ENCODE measurements at places on chromosomes 13 and 19.

DNA sequence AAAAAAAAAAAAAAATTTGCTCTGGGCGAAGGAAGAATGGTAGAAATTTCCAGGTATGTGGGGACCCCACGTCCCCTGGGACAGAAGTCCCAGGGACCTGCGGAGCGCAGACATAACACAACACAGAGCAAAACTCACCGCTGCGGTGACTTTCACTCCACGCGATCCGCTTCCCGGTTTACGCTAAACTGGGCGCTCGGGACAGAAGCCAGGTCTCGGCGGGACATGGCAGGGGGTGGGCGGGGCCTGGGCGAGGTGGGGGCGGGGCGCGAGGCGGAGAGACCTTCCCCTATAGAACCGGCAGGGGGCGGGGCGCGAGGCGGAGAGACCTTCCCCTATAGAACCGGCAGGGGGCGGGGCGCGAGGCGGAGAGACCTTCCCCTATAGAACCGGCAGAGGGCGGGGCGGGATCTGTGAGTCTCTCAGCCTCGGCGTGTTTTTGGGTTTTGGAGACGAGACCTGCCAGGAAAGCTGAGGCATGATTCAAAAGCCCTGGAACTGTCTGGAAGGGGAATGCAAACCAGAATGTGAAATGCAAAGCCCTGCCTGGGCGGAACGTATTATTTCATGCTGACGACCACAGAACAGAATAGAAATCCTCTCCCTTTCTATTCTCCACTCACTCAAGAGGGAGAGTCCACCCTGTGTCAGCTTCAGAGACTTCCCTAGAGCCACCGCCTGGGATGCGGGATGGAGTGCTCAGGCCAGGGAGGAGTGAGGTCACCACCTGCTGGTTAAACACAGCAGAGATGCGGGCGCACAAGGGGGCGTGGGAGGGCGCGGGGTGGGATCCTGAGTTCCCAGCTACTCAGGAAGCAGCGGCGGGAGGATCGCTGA, 20.2 kb upstream of the ERVV-1 start:
- no peak for DNase-seq

GRCh38 chr19:41597600-41598041, 21.7 kb downstream of the CEACAM21 start:
- DNase-seq, result peak; percentile 84

DNA sequence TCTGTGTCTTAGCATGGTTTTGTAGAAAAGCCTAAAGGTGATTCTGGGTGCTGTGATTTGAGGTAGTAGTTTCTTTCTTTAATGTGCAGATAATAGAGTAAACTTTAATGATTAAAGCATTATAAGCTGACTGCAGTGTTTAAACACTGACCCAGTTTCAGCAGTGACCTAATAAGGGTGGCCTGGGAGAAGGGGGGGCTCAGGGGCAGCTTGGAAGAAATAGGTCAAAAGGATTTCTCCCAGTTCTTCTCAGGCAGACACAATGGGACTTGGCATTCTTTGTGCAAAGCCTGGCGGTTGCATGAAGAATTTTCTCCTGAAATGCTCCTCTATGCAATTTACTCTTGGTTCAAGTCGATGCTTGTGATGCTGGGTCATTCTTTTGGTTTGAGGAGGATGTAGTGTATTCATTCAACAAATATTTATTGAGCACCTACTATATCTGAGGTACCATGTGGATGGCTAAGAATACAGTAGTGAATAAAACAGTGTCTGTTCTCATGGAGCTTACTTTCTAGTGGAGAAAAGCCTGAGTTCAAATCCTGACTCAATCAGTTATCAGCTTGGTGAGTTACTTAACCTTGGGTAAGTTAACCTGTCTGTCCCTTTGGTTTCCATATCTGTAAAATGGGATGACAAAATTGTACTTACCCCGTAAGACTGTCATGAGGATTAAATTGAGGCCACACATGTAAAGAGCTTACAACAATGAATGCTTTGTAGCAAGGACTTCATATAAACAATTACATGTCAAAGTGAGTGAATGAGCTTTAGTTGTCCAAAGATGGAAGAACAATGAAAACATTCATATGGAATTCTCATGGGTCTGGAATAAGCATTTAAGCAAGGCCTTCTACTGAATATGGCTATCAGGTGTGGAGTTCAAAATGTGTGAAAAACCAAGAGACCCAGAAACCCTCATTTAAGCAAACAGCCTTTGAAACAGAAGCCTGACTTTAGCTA, 210.2 kb downstream of the KCNRG start:
- DNase-seq, result no peak

DNA sequence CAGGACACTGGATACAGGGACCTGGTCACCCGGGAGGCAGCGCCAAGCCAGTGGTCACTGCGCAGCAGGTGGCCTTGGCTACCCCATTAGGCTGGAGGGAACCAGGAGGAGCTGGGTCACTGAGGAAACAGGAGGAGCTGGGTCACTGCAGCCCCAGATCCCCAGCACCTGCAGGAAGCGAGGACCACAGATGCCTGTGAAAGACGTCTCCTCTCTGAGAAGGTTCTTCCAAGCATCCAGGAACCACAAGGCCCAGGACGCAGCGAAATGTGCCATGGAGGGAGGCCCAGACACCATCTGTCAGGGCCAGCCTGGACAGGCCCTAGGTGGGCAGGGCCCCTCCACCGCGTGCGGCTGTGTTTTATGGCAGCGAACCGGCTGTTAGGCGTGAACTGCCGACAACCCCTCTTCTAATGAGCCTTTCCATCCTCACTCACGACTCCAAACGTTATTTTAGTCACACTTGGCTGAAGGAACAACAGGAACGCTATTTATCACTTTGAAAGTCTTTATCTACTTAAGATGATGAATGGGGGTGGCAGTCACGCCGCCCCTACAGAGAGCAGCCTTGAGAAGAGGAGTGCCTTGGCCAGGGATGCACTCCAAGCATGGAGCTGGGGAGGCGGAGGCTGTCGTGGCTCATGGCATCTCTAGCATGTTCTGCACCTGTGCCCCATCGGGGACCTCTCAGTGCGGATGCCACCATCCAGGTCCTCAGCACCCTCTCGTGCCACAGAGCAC, 53.3 kb downstream of the CEBPG start:
- no peak for DNase-seq

GRCh38 chr13:39273953-39274738, 235.9 kb downstream of the NHLRC3 start:
- DNase-seq, result no peak

DNA sequence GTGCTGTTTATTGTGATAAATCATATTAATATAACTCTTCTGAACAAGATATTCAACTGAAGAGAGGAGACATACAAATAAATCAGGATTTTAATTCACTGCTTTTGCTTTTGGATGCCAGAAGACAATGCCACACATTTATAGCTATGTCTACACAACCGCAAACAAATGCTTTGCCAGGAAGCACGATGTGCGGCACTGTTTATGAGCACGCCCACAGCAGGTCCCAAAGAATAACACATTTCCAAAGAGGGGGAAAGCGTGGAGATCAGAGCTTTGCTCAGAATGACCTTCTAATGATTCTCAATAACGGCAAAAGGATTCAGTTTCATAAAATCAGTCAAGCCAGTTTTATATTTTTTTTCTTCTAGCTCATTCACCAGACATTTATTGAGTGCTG, 16.7 kb downstream of the FAM216B start:
- no peak for DNase-seq

DNA sequence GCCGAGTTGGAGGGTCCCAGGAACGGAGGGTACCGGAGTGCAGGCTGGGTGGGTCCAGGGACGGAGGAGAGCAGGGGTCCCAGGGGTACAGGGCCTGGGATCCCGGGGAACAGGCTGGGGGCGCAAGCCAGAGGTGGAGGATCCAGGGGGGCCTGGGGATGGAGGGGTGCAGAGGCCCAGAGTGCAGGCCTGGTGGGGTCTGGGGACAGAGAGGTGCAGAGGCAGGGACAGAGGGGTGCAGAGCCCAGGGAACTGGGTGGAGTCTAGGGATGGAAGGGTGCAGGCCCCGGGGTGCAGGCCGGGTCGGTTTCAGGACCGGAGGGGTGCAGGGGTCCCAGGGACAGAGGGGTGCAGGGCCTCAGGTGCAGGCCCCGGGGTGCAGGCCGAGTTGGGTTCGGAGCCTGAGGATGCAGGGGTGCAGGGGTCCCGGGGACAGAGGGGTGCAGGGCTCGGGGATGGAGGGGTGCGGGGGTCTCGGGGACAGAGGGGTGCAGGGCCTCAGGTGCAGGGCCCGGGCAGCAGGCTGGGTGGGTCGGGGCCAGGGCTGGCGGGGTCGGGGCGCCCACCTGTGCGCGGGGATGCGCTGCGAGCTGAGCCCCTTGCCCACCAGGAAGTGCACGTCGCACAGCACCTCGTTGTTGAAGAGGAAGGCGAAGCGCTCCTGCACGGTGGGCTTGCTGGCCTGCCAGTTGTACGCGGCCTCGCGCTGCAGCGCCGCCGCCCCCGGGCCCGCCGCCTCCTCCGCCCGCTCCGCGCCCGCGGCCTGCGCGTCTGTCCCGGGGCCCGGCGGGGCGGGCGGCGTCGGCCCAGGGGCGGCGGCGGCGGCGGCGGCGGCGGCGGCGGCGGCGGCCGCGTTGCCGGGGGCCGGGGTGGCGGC, 545 bp downstream of the BTBD2 start:
- peak; percentile 49 for DNase-seq

GRCh38 chr13:46654951-46655350, 102.0 kb downstream of the LRCH1 start:
- DNase-seq, result no peak

DNA sequence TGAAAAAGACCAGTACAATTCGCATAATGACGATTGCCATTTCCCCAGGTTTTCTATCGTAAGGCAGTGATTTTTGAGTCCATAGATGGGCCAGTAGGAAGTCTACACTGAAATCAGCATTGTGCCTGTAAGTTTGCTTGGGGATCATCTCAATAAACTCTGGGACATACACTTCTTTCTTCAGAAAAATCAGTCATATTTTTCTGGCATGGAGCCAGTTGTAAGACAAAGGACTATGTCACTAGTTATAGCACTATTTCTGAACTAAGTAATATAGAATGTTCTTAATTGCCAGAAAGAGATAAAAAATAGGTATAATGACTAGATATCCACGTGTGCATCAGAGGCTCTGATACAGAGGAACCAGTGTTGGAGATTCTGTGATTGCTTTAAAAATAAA, 243.5 kb downstream of the LMO7 start:
- DNase-seq, result no peak

DNA sequence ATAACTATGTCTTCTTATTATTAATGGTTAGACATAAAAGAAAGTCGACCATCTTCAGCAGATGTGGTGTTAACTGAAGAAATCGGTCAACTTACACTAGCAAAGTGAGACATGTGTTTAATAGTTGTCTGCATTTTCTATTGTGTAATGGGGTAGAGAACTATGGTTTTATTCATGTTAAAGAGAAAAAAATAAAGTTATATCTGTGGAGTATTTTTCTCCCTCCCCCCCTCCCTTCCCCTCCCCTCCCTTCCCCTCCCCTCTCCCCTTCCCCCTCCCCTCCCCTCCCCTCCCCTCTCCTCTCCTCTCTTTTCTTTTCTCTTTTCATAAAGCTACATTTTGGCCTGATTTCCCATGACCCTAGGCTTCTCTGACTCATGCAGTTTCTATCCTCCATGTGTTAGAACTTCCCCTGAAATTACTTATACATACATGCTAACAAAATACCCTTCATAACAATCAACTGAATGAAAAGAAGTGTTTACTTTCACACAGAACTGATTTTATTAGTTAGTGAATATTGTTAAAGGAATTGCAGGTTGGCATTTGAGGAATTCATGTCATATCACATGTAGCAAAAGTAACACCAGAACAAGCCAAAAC, 1431.0 kb upstream of the ATXN8OS start:
- no peak for DNase-seq

GRCh38 chr13:78499802-78500201, 103.5 kb downstream of the POU4F1 start:
- no peak for DNase-seq

GRCh38 chr13:67408798-67409197, 178.7 kb upstream of the PCDH9 start:
- DNase-seq, result no peak

DNA sequence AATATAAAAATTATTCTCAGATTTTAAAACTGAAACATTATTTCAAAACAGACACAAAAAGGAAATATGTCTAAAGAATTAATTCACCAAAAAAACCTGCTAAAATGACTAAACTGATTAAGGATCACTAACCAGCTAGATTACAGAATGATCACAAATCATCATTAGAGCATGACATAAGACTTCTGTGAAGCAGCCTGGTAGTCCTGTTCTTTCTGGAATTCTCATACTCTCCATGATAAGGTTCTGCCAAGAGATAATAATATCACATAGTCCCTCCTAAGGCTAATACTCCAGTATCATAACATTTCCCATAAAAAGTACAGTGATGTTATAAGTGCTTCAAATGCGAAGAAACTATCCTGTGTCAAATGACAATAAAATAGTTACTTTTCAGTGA, 1814.9 kb downstream of the SLITRK5 start:
- no peak for DNase-seq

DNA sequence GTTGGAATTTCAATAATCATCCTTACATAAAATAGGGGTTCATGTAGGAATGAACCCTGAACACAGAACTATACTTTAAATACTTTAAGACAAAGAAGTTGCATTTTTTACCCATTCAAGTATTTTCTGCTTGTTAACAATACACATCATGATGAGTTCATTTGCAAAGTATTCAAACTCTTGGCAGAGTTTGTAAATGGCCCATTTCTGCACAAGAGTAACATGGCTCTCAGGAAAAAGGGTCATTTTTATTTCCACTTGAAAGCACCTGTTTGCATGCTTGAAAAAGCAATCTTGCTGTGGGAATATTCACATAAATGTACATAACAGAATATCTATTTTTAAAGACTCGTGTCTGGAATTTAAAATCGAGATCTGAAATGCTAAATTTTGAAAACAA, 18.1 kb downstream of the ESD start:
- DNase-seq, result no peak

DNA sequence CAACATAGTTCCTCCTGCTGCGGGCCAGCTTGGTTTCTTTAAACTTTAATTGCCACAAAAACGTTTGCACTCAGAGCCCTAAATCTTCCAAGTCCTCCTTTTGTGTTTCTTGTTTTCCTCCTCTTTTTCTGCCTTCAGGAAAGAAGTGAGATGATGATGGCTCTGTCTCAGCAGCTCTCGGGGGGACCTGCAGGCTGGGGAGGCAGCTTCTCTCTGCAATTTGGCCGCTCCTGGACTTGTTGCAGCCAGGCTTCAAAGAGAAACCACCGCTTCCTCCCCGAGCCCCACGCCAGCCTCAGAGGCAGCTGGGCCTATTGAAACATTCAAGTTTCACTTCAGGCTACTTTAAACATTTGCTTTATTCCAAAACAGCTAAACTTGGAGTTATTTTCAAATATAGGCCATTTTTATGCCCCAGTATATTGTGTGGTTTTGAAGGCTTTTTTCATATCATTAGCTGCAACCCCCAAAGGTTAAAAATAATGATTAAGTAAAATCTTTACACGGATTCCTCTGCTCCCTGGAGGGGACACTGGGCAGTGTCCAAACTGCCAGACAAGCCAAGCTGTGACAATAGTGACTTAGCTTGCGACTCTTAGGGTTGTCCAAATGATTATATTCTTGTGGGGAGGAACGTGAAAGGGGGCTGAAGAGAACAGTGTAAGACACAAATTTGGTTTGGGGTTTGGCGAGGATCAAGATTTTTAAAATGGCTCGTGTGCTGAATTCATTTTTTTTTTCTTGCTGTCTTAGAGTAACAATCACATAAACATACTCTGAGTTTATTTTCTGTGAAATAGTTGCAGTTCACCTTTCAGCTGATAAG, 330.8 kb downstream of the DLEU7 start:
- DNase-seq, result peak; percentile 40

GRCh38 chr13:98526182-98526512, 50.8 kb downstream of the STK24 start:
- no peak for DNase-seq

GRCh38 chr13:106477303-106477702, 58.2 kb downstream of the EFNB2 start:
- DNase-seq, result no peak
